ENCODE measurements at places on chromosomes 2 and 18.

DNA sequence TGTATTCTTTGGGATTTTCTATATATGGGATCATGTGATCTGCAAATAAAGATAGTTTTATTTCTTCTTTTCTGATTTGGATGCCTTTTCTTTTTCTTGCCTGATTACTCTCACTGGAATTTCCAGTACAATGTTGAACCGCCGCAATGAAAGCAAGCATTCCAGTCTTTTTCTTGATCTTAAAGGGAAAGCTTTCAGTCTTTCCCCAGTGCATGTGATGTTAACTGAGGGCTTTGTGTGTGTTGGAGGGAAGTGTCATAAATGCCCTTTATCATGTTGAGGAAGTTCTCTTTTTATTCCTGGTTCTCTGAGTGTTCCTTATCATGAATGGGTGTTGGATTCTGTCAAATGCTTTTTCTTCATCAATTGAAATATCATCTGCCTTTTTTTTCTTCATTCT, 16.9 kb upstream of the CYBRD1 start:
- DNase-seq = no peak

DNA sequence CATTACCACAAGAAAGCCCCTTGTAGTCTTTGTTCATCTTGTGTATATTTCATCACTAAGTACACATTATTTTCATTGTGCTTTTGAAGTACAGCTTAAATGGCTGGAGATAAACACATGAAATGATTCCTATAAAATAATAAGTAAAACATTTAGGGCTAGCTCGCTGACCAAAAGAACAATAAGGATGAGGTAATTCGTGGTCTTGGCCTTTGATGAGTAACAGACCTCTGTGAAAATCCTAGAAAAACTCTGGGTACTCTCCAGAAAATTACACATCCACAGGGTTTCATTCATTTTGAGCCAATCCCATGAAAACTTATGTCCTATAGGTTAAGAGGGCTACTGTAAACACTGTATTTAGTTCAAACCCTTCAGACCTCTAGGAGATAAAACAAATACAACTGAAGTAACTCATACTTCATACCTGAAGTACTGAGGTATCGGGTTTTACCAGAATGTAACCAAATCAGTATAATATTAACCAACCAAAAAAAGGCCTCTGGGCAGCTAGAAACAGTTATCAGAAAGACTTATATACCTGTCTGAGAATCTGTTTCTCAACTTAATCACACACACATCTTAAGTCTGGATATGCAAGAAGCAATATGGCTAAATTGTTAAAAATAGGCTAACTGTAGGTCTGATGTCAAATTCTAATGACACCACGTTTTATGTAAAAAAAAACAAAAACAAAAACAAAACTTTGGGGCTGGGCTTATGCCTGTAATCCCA, 31.0 kb downstream of the CFAP36 start:
- peak; percentile 31 for DNase-seq

- no peak for DNase-seq
Observed at GRCh38 chr2:222998459-222998858, 53.5 kb upstream of the KCNE4 start.

- no peak for DNase-seq
Observed at GRCh38 chr2:200396781-200397242, 90.3 kb downstream of the SPATS2L start.

DNA sequence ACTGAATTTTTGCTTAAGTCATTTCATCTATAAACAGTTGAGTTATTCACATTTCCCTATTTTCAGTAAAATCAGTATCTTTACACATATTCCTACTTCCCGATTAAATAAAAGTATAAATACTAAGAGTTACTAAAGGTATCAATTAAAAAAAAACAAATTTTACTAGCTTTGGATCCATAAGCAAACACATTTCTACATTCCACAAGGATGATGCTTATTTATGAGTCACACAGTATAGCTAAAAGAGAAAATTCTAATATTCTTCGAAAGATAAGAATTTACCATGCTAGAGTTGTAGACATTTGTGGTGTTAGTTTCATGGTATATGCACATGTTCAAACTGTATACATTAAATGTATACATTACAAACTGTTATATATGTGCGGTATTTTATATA, 23.7 kb downstream of the PGAP1 start:
- no peak for DNase-seq
